Foreskin keratinocyte (primary cell): ENCODE measurements at places on chromosomes 5 and 9. TPM values are rescaled to one million over a fixed set of nuclear protein-coding genes. Genes with fewer than 3 reads are reported as not detected.

DNA sequence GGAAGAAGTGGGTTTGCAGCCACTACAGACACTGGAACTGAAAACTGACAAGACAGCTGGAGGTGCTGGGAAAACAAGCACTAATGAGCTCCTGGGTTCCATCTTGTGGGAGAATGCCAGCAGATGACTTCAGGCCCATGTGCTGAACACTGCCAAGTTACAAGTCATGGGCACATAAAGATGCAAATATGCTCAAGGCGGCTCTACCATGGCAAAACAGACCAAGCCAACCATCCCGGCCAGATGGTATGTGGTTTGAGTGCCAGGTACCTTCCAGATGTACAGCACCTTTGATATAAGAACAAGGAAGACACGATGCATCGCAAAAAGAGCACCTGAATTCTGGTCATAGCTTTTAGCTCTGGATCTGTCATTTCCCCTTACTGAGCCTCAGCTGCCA is 19.9 kb downstream of the TNFSF8 start:
- DNase-seq: no peak

- no peak for DNase-seq
These were observed 93.9 kb downstream of the GALNT10 start for GRCh38 chr5:154284433-154284832.

GRCh38 chr9:11326231-11326630 is 713.4 kb upstream of the PTPRD start:
- DNase-seq: no peak

DNA sequence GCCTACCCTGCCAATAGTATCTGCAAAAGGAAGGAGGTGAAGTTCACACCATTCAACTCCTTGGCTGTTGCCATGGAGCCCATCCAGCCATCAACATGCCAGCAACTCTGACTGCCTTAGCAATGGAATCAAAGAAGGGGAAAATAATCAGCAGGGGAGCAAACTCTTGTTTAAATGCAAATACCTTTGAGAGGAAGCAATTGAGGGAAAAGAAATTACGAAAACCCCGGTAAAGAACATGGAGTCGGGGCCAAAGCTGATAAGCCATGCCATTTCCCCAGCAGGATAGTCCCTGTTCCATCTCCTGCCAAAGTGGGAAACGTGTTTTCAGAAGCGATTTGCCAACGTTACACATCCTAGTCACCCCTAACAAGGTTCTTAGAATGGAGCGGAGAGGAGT is 69.0 kb downstream of the MFAP3 start:
- DNase-seq: no peak

DNA sequence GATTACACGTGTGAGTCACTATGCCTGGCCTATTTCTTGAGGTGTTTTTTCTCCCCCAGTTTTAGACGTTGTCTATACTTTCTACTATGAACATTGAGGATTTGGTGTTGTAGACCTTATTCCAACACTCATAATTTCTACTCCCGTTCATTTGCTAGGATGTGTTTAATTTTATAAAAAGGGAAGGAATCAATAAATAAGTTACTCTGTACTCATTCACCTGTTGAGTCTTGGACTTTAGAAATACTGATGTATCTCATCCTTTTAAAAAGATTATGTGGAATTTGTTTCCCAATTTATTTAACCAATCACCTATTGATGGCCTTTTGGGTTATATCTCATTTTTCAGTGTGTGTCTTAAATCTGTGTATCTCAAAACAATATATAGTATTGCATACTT is 3.2 kb downstream of the CDK7 start:
- DNase-seq: no peak

GRCh38 chr5:88226881-88227450 is 41.7 kb downstream of the TMEM161B start:
- no peak for DNase-seq

DNA sequence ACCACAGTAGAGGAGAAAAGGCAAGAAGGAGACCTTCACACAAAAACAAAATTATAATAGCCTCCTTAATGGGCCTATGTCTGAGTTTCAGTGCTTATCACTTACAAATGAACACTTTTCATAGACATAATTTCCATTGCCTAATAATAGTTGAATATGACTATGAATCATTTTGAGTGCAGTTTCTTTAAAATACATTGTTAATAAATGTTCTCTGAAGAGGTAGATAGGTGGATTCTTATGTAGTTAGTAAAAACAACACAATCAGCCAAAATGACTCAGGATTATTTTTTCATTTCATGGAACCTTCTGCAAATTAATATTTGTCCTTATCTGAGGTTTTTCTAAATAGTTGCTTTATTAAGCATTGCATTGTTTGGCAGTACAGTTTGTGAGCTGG is 45.6 kb downstream of the DAPK1 start:
- DNase-seq: no peak

Gene WNT8A
- total RNA-seq: not detected in 2 replicates

- DNase-seq: peak; percentile 71
These were observed 126.5 kb upstream of the ABCA1 start for GRCh38 chr9:105054491-105054890.

DNA sequence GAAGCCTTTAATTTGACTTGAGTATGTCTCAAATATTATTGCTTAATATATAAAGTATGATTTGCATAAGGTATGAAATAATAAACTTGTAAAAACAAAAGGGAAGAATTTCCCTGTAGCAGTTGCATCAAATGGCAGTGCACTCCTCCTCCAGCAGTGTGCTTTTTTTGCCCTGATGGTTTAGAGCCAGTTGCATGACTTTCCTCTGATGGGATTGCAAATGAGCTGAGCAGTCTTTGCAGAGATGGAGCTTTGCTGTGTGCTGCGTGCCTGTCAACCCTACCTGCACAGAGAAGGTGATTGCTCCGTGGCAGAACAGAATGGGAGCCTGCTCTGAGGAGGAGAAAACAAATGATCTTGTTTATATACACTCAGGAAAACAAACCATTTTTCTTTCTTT is 22.7 kb upstream of the CATSPER3 start:
- no peak for DNase-seq

- no peak for DNase-seq
These were observed 52.1 kb downstream of the BARX1 start for GRCh38 chr9:93902780-93903655.

- no peak for DNase-seq
These were observed 328.6 kb downstream of the ENC1 start for GRCh38 chr5:74311961-74312360.

DNA sequence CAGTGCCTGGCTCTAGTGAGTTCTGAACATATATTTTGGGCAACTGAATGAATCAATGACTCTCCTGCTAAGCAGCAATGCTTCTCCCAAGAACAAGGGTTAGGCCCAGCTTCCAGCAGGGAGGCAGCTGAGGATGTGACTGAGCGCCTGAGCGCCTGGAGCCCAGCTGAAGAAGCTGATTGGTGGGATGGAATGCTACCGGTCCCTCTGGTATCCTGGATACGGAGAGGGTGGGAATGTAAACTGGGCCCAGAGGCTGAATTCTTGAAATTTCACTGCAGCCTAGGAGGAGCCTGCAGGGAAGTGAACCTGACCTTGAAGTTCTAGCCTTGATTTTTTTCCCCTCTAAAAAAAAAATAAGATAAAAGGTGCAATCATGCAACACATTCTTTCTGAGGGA is 43.2 kb downstream of the WWC1 start:
- no peak for DNase-seq

Gene IL7R
- 4.5 and 6.7 TPM in 2 replicates for total RNA-seq

DNA sequence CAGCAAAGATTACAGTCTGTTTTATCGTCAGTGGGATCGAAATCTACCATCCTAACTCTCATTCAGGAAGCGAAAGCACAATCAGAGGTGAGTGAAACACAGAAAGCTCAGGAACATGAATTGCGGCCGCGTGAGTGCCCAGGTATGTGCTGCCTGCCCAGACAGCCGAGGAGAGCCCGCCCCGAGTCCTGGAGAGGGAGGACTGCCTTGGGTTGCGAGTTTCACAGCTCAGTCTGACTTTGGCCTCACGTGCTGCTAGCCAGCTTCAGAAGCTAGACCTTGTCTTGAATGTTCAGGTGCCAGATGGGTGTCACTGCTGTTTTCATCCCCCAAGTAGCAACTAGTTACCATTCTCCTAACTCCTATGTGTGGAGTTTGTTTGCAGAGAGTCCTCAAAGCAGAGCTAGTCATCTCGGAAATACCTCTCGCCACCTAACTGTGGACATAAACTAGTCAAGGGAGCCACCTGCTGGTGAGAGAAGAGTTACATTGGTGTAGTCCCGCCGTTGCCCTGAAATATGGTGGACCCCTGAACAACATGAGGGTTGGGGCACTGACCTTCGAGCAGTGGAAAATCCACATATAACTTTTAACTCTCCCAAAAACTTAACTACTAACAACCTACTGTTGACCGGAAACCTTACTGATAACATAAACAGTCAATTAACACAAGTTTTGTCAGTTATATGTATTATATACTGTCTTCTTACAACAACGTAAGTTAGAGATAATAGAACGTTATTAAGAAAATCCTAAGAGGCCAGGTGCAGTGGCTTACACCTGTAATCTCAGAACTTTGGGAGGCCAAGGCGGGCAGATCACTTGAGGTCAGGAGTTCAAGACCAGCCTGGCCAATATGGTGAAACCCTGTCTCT is 80.9 kb downstream of the GOLPH3 start:
- peak; percentile 57 for DNase-seq

GRCh38 chr5:11030671-11031070 is 269.6 kb upstream of the DAP start:
- DNase-seq: no peak

GRCh38 chr9:127971357-127972235 is 9.2 kb downstream of the EEIG1 start:
- DNase-seq: no peak

DNA sequence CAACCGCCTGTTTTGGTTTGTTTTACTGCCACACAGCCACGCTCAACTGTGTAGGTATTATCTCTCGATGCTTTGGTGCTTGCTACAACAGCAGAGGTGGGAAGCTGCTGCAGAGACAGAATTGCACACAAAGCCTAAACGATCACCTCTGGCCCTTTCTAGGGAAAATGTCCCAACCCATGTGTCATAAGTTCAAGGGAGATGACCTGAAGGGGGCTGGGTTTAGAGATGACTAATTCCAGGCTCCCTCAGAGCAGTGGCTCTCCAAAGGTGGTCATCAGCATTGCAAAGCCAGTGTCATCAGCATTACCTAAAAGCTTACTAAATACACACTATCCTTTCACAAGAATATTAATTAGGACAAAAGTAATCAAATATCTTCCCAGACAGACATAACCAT is 10.9 kb downstream of the ZNF622 start:
- no peak for DNase-seq

DNA sequence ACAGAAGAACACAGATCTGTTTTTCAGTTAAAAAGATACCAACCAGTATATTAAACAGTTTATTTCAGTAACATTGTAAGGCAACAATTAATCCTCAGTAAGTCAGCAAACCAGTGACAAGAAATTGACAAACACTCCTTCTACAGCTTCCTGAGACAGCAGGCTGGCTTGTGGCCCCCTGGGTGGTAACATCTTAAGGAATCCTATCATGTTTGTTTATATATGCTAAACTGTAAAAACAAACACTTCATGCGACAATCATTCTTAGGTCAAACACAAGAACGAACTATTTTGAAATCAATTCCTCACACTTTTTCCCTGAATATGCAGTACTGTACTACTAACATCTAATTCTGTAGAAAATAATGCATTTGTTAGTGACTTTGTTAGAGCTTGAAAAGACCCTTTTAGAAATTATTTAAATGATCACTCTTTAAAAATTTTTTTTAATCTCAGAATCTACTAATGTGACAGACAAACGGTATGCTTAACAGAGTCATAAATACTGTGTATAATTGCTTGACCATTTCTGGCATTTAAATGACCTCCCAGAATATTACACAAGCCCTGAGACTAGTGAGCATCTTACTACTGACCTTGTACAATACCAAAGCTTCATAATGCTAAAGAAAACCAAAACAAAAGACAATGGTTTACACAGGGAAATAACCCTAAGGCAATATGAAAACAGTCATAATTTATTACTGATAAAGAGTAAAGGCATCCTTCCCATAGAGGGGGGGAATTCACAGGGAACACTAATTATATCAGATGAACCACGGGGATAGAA is 48.2 kb downstream of the ERMP1 start:
- DNase-seq: no peak

GRCh38 chr5:32276173-32276853 is 36.4 kb downstream of the MTMR12 start:
- peak; percentile 89 for DNase-seq

DNA sequence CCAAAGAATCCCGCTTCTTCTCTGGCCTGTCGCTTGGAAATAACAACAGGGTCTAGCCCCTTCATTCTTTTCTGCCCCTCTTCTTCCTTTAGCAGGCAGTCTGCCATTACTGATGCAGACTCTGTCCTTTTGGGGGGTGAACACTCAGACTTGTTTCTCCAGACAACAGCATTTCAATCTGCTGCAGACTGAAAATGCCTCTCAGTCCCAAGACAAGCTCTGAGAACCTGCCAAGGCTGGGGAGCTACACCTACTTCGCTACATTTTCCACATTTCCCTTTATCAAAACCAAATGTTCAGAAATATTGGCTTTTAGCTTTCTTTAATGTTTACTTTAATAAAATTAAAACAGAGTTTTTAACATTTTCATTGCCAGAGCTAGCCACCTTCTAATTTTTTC is 152.4 kb downstream of the MPDZ start:
- no peak for DNase-seq

Gene TRIM7
- 33.3 and 37.6 TPM in 2 replicates for total RNA-seq
